Lower leg skin (tissue), 4 donors: ENCODE measurements at places on chromosomes 3 and 15. TPM values are rescaled to one million over a fixed set of nuclear protein-coding genes. Genes with fewer than 3 reads are reported as not detected.

DNA sequence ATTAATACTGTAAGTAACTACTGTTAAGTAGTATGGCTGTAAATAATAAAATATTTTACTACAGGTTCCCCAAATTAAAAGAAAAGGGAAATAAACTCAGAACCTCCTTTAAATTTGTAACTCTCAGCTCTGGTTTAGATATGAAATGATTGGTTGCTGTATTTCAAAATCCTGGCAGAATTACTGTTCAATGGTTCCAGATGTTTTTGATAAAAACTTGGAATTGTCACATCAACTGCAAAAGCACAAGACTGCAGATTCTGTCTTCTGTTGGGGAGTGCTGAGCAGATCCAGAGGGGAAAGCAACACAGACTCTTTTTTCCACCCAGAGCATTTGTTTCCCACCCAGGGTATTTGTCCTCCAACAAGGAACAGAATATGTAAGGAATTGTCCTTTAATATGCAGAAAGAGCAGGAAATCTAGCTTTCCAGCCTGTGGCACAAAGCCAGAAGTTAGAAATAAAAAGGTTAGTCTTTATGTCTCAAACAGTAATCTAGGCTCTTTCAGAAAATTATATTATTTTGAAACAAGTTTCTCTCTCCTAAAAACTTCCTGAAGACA is 178.1 kb downstream of the KLHL25 start:
- DNase-seq = no peak

The P2RY1 gene
- 18.6 TPM for total RNA-seq

The EFL1 gene
- total RNA-seq = 19.6 TPM

The FBXO45 gene
- 16.1 TPM for total RNA-seq

GRCh38 chr3:149466192-149466591 is 8.3 kb upstream of the TM4SF4 start:
- no peak for DNase-seq

The ZNF860 gene
- 1.5 TPM for total RNA-seq

- no peak for DNase-seq
Measured at GRCh38 chr3:28334552-28334951, 14.0 kb upstream of the ZCWPW2 start.
